ENCODE measurements at places on chromosomes 2 and 18.
A peak's percentile ranks its signal among the peaks of the same experiment; 100 is the strongest.

GRCh38 chr2:38248255-38248654, 128.8 kb downstream of the ATL2 start:
- DNase-seq = no peak

DNA sequence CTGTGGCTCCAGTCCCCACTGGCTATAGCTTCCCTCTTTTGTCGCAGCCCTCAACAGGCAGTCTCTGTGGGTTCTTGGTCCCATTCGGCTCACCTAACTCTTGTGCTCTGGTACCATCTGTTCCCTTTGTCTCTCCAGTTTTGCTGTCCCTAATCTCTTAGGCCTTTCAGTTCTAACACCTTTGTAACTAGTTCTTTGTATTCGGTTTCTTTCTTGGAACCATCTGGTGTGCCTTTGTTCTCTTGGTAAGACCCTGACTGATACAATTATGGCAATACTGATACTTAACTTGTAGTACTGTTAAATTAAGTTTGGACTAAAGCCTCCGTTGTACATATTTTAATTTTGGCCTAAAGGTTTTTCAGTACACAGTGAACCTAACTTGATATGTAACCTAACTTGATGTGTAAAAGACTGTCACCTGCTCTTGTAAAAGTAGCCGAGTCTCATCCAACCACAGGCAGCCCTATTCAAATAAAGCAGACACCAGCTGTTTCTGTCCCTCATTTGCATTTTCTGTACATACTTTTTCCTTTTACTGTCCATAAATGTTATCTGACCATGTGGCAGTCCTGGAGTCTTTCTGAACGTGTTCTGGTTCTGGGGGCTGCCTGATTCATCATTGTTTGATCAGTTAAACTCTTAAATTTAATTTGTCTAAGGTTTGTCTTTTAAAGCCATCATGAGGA, 4.8 kb upstream of the MRPL44 start:
- no peak for DNase-seq

- DNase-seq = no peak
Observed at GRCh38 chr18:49227001-49227380, 233.5 kb downstream of the DYM start.

- no peak for DNase-seq
Observed at GRCh38 chr18:58993260-58993659, 128.6 kb downstream of the ZNF532 start.

DNA sequence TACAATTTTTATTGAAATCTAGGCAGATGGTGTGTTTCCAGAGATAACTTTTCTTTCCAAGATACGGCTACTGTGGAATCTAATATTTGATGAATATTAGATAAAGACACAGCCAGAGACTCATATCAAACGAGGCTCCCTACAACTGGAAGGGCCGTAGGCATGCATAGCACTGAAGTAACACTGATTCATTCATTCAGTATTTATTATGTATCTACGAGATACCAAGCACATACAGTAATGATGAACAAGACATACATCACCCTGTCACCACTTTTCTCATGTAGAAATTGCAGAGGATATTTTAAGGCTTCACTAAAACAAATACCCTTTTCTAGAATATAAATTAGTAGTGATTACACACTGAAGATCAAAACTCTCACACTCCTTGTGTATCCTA, 74.5 kb downstream of the KCTD18 start:
- DNase-seq = no peak

- no peak for DNase-seq
Observed at GRCh38 chr18:5305835-5306234, 10.3 kb upstream of the ZBTB14 start.

- DNase-seq = no peak
Observed at GRCh38 chr18:79484661-79485621, 89.2 kb downstream of the NFATC1 start.

DNA sequence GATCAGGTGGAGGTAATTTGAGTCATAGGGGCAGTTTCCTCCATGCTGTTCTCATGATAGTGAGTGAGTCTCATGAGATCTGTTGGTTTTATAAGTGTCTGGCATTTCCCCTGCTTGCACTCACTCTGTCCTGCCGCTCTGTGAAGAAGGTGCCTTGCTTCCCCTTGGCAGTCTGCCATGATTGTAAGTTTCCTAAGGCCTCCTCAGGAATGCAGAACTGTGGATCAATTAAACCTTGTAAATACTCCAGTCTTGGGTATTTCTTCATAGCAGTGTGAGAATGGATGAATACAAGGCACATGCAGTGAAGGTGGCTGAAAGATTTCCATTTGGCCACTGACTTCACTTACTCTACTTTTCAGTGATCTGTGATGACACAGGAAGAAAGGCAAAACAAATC, 133.7 kb downstream of the SH3BP4 start:
- DNase-seq = no peak

GRCh38 chr18:22985250-22985649, 52.1 kb downstream of the RBBP8 start:
- no peak for DNase-seq

DNA sequence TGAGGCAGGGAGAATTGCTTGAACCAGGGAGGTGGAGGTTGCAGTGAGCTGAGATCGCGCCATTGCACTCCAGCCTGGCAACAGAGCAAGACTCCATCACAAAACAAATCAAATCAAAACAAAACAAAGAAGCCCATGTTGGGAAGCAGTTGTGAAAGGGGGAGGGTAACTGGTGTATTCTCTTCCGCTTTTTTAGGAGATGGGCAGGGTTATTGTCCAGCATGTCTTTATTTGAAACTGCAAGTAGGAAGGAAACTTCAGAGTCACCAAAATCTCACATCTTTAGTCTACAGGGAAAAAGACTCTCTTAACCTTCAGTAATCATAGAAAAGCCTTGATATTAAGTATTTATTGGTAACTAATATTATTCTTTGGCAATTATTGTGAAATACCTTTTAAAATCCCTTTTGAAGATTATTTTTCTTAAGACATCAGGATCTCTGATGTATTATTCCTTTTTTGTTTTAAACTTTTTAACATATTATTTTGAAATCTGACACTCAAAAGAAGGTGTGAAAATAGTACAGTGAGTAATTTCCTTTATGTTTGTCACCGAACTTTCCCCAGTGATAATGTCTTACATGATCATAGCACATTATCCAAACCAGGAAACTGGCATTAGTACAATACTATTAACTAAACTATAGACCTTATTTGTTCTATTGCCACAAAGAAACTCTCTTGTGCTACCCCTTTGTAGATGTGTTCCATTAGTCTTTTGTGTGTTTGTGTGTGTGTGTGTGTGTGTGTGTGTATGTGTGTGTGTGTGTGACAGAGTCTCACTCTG, 84.3 kb upstream of the LTBP1 start:
- no peak for DNase-seq

GRCh38 chr18:7728297-7728696, 161.2 kb downstream of the PTPRM start:
- no peak for DNase-seq

GRCh38 chr2:168890006-168890782, at the start of gene SPC25:
Gene SPC25 (minus strand): TSS chr2:168890430. CDS start chr2:168889519, 911 bp downstream.
- DNase-seq = peak; percentile 76

DNA sequence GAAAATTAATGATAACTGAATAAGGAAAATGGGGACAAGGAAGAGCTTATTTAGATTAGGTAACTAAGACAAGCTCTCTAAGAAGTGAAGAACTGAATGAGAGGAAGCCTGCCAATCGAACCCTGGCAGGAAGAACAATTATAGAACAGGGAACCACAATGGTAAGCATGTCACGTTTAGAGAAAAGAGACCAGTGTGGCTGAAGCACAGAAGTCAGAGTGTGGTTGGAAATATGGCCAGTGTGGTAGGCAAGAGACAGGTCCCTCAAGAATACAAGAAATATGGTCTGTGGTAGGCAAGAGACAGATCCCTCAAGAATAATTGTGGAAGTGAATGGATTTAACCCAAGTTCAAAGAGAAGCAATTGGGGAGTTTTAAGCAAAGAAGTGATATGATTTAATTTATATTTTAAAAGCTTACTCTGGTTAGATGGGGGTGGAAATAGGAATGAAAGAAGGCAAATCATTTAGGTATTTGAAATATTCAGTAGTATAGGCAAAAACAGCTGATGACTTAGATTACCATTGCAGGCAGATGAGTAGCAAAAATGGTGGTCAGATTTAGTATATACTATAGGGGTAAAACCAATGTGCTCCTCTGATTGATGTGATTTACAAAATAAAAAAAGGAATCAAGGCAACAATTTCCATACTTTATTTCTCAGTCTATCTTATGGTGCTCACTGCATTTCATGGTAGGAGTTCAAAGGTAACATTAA, 38.8 kb upstream of the ERMN start:
- DNase-seq = no peak

GRCh38 chr2:151638990-151639389, 95.3 kb downstream of the NEB start:
- no peak for DNase-seq

DNA sequence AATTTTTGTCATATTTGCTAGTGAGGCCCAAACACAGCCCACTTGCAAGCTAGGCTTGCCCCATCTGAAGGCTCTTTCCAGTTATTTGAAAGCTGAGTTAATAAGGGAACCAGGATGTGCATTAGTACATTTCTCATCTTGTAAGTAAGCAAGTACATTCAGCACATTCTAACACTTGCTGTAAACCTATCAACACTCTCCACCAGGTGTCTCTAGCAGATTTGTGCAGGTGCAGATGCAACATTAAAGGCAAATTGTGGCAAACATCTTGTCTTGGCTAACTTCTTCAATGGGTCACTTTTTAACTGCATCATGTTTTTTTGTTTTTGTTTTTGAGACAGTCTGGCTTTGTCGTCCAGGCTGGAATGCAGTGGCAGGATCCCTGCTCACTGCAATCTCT, 25.3 kb upstream of the MFSD6 start:
- DNase-seq = no peak

GRCh38 chr18:5975111-5976002, 80.0 kb upstream of the TMEM200C start:
- no peak for DNase-seq

All from GF-D8 (cell line).